Activated T-cell treated with anti-CD3 and anti-CD28 coated beads for 1 hour (primary cell): ENCODE measurements at places on chromosomes 6 and 20.

DNA sequence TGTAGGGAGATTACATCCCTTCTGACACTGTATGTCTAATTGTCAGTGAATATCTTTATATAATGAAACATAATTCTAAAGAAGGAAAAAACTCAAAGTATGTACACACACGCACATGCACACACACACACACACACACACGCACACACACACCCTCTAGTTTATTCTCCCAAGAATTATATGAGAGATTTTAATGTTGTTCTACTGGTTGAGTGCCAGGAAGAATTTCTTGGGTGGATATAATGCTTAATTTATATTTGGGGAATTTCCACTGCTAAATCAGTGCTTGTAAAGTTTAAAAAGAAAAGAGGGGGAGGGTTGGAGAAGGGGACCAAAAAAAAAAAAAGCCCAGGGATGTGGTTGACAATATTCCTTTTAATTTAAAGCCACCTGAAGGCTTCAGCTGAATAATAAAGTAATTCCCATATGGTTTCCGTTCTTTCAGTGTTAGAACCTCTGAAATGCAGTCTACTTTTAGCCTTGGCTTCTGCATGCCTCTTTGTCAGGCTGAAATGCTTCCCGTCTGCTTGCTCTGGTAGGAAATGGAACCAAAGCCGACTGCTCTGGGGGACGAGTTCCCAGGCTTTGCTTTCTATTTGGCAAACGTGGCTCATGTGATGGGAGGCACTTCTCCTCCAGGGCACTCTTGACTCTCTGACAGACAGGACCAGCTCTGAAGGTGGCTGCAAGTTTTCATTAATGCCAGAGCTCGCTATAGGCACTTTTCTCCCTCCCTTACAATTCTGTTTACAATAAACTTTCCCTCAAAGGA is 225.4 kb downstream of the PRL start:
- DNase-seq: no peak

DNA sequence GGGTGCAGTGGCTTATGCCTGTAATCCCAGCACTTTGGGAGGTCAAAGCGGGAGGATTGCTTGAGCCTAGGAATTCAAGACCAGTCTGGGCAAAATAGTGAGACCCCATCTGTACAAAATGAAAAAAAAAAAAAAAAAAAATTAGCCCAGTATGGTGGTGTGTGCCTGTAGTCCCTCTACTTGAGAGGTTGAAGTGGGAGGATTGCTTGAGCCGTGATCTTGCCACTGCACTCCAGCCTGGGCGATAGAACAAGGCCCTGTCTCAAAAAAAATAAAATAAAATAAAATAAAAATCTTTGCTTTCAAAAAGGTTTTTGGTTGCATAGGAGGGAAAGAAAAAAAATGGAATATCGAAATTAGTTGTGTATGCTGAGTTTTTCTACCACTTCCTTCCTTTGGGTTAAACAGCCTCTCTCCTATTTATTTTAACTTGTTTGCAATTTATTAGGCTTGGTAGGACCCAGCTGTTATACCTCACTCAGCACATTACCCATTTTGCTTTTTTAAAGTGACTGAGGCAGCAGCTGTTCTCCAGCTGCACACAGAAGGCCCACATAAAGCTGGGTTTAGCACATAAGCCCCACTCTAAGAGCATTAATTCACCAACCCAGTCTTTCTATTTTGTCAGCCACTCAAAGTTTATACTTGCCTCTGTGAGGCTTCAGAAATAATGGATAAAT is 152.3 kb downstream of the ZFAND3 start:
- no peak for DNase-seq

DNA sequence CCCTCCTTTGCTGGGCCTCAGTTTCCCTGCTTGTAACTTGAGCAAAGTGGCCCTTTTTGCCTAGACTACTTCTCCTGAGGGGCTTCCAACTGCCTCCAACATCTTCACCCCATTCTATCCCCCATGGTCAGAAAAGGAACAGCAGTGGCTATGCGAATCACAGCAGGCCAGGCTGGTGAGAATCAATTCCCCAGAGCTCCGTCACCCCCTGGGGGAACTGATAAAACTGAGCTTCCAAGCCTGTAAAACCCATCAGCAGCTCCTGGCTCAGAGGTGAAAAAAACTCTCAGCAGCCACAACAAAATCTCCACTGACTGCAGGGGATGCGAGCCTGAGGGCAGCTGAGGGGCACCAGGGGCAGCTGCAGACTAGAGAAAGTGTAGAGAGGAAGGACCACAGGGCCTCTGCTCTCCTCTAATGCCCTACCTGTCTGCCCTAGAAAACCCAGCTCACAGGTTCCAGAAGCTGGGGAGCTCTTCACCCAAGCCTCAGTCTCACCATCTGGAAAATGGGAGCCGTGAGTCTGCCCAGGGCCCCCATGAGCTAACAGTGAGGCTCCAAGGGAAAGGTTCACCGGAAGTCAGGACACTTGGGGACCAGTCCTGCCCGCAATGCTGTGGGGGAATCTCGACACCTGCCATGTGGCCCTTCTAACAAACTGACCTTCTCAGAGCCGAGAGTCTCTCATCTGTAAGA is 120.6 kb downstream of the GRM4 start:
- DNase-seq: no peak

DNA sequence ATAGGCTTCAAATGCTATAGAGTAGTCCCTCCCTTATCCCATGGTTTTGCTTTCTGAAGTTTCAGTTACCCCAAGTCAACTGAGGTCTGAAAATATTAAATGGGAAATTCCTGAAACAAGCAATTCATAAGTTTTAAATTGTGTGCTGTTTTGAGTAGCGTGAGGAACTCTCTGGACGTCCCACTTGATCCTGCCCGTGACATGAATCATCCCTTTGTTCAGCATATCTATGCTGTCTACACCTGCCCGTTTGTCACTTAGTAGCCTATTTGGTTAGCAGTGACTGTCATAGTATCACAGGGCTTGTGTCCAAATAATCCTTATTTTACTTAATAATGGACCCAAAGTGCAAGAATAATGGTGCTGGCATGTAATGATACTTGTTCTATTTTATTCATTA is 5.0 kb downstream of the PCMT1 start:
- DNase-seq: no peak

DNA sequence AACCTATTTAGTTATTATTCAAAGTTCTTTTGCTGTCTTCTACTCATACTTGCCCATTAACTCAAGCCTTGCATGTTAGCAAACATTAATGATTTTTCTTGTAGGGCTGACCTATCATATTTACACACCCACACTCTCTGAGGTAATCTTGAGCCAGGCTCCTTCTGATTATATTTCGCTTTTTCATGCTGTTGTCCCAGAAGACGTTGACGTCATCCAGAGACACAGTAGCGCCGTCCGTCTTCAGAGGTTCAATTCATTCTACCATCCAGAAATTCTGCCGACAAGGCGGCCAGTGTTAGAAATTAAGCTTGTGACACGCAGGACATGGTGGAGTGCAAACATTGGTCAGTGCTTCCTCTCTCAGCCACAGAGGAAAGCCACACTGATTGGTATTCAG is 584.7 kb downstream of the BMP2 start:
- DNase-seq: no peak

- no peak for DNase-seq
Measured at GRCh38 chr6:15827496-15828255, 164.8 kb upstream of the DTNBP1 start.

GRCh38 chr6:88077305-88077704 is 29.7 kb downstream of the SPACA1 start:
- no peak for DNase-seq

DNA sequence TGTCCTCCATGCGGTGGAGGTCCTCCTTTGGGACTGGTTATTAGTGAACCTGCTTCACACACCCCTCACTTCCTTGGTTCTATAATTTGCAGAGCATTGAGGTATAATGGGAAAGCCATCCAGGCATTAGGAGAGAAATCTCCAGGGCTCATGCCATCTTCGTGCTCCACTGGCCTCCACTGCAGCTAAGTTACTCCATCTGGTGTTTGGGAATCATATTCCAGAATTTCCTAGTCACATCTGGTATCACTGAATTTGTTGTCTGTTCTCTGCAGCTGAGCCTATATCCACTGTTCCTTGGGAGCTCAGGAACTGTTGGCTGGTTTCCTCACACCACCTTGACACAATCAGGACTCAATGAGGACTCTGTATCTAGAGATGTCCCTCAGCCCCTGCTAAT is 173.0 kb upstream of the TSHZ2 start:
- DNase-seq: no peak

GRCh38 chr6:112214739-112215269 is 39.6 kb downstream of the LAMA4 start:
- DNase-seq: no peak

- no peak for DNase-seq
Measured at GRCh38 chr6:128964233-128964755, 81.4 kb downstream of the LAMA2 start.

GRCh38 chr6:68680264-68680663 is 45.2 kb downstream of the ADGRB3 start:
- no peak for DNase-seq

DNA sequence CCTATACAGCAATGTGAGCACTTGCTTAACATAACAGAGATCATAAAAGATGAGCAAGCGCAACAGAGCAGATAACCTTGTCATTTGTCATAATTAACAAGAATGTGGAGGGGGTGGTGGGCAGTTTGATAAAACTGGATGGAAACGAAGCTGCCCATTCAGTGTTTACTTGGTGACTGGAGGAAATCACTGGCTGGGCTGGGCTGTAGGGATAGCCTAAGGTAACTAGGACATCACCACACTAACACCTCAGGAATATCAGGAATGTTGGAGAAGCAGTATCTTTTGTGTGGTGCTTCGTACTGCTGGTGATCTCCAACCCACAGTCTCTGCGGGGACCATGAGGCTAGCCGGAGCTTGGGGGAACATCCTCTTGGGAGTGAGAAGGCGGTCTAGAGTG is 218.4 kb downstream of the HIVEP2 start:
- no peak for DNase-seq

DNA sequence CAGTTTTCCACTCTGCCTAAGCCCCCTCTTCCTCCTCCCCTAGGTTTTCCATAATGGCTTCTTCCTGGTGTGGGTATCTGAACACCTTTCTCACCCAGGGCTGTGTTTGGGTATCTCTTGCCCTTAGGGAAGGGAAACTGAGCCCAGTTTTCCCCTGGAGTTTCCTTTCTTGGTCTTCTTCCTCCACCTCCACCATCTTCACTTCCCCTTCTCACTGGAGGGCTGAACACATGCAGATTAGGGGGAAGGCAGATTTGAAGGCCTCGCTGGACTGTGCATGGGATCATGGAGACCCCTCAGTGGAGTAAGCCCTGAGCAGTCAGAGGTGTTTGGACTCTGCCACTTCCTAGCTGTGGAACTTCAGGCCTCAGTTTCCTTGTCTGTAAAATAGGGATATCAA is 27.8 kb downstream of the FOXP4 start:
- DNase-seq: no peak

GRCh38 chr20:57898332-57898731 is 188.5 kb upstream of the PMEPA1 start:
- DNase-seq: no peak

DNA sequence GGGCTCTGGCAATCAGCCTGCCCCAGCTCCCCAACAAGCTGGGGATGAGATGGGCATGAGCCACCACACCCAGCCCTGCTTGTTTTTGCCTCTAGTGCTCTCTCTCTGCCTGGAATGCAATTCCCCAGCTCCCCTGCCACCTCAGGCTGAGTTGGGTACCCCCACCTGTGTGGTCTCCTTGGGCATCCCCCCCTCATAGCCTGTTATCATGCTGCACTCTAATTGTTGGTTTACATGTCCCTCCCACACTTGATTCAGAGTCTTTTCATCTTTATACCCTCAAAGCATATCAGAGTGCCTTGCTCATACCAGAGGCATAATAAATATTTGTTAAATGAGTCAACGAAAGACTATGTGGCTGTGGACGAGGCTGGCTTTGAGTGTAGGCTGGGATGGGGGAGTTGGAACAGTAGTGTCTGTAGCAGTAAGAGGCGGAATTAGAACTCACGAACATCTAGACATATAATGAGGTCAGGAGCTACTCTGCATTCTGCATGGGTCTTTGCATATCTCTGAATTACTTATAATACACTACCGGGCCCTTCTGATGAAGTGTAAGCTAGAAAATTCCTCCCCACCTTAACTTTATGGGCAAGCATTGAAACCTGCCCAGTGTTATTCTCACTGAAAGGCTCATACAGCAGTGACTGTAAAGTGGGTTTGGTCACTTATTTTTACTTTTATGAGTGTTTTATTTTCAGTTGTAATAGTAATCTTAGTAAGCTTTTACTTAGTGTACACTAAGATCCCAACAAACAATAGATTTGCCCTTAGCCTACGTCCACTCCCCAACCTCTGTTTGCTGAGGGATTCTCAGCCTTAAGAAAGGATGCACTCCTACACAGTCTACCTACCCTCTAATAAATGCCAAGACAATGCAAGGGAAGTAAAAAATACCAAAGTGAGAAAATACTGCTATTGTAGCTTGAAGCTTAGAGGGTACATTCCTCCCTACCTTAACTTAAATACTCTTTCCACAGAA is 58.7 kb downstream of the EDN1 start:
- DNase-seq: no peak

DNA sequence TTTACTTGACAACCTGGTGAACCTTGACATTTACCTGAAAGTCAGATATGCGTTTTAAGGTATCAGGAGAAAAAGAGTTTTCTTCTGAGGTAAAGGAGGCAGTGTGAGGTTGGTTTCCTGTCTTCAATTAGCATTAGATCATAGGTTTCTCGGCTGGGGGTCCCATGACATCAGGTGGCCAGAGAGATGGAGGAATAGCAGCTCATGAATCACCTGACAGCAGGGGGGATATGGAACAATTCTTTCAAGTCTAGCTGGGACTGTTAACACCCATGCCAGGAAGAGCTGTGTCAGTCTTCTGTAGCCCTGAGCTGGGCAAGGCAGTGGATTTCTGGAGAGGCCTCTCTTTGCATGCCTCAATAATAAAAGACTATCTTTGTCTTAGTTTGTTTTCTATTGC is 108.0 kb upstream of the TMEM170B start:
- no peak for DNase-seq

GRCh38 chr20:47126709-47127108 is 229.8 kb downstream of the ZMYND8 start:
- DNase-seq: no peak

- no peak for DNase-seq
Measured at GRCh38 chr20:25194333-25194972, 1.1 kb upstream of the ENTPD6 start.

DNA sequence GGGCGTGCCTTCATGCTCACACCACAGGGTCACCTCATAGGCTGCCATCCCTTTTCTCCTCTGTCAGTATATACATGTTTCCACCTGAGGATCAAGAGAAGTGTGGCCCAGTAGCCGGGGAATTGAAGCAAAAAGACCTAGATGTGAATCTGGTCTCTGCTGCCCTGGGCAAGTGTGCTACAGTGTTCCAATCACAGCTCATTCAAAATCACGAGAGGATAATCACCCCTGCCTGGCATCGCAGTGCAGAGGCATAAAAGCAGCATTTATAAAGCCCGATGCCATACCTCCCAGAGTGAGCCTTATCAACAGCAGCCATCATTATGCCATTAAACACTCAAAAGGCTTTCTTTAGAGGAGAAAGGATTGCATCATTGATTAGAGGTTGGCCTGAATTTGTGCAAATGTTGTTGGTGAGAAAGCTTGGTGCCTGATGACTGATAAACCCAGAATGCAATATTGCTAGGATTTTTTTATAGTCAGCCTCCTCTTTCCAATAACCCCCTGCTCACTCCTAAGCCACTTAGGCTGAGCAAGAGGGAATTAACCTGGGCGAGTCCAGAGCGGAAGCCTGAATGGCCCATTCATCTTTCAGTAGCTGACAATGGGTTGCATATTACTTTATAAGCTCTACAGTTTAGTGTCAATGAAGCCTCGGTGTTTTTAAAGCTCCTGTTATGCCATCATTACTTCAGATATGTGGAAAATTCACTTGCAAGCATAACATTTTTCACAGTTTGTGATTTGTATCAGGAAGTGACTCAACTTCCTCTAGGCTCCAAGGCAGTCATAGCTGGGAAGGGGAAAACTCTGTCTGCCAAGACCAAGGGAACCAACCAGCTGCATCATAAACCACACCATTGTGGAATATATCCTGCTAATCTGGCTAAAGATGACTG is 92.5 kb upstream of the NXT1 start:
- no peak for DNase-seq
